ENCODE measurements at places on chromosomes 11 and 22. TPM values are rescaled to one million over a fixed set of nuclear protein-coding genes. Genes with fewer than 3 reads are reported as not detected.

- peak; percentile 27 for DNase-seq
Observed at GRCh38 chr22:27438271-27438980, 363.1 kb downstream of the MN1 start.

- DNase-seq: peak; percentile 59
Observed at GRCh38 chr11:83044958-83045712, 26.6 kb downstream of the RAB30 start.

- no peak for DNase-seq
Observed at GRCh38 chr11:73151416-73151815, 9.3 kb upstream of the FCHSD2 start.

Gene SNX32
- total RNA-seq: under 0.01 TPM

Gene HNRNPUL2
- total RNA-seq: 9.7 TPM

- DNase-seq: no peak
Observed at GRCh38 chr22:42914511-42915076, 57.5 kb upstream of the ARFGAP3 start.

- DNase-seq: no peak
Observed at GRCh38 chr22:46538814-46539160, 1.4 kb upstream of the CELSR1 start.

- DNase-seq: no peak
Observed at GRCh38 chr11:73149105-73149504, 7.0 kb upstream of the FCHSD2 start.

GRCh38 chr11:128867277-128867676, at the start of gene KCNJ1:
TSS of gene KCNJ1 (minus strand) at chr11:128867296. CDS start at chr11:128840243, 27,053 bp downstream.
- no peak for DNase-seq

Gene MUC15
- not detected for total RNA-seq

Measured in lung microvascular endothelial cell (primary cell).